ENCODE measurements at places on chromosomes 2 and 18.

GRCh38 chr2:152564754-152565551, 152.3 kb downstream of the PRPF40A start:
- ATAC-seq: no peak

DNA sequence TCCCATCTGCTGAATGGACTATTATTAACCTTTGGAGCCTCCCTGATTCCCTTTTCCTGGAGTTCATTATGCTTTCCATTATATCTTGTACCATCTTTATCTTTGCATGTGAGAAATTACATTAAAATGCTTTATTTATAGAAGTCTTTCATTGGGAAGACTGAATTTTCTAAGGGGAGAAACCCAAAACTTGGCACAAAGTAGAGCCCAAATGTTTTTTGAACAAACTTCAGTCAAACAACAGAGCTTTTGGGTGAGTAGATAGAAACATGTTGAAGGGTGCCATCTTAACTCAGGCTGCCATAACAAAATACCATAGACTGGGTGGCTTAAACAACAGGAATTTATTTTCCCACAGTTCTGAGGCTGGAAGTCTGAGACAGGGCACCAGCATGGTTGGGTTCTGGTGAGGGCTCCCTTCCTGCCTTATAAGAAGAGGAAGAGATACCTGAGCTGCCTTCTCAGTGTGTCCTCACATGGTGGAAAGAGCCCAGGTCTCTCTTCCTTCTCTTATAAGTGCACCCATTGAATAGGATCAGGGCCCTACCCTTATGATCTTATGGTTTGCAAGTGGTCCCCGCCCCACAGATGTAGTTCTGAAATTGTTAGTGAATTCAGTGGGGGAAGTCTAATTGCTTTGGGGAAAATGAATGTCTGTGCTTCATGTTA, 19.2 kb downstream of the RALB start:
- no peak for ATAC-seq

GRCh38 chr2:63740943-63741342, 100.8 kb upstream of the UGP2 start:
- no peak for ATAC-seq

DNA sequence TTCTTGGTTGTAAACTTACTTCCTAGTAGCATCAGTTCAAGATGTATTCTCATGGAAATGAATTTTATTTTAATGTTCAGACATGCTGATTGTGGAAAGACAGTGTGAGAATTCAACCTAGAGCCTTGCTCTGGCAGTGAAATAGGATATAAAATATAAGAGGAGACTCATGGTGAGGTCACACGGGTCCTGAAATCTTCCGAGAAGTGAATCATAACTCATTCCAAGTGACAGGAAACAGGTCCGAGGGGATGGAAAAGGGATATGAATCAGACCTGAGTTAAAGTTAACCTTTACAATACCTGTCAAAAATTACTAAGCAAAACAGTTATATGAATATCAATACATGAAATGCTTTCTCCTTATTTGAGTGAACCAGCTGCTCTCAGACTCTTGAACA, 185.2 kb upstream of the LRRTM1 start:
- ATAC-seq: no peak

DNA sequence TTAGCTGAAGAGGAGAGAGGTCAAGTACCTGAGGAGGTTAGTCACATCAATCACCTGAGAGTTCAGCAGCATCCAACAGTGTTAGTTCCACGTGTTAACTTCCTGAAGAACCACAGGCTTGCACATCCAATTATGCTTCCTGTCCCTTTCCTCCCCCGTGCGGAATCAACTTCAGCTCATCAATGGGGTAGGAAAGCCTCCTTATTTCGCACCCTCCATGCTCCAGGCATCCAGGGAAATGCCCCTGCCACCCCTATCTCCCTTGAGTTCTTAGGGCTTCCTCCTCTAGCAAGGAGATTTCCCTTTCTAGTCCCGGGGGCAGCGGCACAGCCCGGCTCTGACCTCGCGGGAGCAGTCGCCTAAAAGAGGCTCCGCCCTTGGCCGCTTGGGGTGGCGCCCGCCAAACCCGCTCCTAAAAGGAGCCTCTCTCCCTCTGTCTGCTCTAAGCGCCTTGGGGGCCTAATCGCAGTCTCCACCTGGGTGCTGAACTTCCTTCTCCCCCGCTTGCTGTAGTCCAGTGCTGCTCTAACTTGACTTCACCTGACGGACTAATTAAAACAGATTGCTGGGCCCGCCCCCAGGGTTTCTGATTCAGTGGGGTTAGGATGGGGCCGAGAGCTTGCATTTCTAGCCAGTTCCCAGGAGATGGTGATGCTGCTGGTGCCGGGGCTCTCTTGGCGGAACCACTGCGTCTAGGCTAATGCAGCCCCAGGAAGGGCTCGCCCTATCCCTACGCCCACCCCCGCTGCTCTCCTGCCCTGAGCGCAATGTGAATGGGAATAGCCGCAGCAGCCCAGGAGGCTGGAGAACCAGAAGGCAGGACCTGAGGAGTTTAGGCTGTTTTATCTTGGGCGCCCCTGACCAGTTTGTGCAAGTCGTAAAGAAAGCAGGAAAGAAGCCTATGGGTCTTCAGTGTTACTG, 3.4 kb upstream of the TET3 start:
- no peak for ATAC-seq

GRCh38 chr2:29165362-29166241, 50.4 kb downstream of the CLIP4 start:
- ATAC-seq: no peak

- ATAC-seq: no peak
Measured at GRCh38 chr2:44532031-44532430, 170.3 kb downstream of the CAMKMT start.

DNA sequence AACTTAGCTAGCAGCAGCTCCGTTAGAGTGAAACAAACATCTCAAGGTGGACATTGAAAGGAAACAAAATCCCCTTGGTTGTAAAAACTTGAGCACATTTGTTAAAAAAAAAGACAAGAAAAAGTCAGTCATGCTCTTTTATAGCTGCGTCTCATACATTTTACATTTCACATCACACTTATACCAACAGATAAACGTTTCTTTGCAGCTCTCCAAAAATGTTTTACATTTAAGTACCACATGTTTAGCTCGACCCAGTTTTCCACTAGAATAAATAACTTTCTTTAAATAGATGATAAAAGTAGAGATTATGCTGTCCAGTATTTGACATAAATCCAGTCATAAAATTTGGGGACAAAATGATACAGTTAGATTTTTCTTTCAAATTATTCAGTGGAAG, 297.0 kb upstream of the ST6GAL2 start:
- no peak for ATAC-seq

DNA sequence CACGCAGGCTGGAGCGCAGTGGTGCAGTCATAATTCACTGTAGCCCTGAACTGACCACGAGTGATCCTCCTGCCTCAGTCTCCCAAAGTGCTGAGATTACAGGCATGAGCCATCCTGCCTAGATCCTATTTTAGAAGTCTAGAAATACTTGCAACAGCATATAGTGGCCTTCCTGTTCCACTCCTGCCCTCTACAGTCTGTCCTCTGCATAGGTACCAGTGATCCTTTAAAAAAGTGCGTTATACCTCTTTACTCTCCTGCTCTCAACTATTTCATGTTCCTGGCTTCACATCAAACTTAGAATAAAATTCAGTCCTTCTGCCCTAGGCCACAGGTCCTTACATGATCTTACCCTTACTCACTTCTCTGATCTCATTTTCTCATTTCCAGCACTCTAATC, 6.0 kb downstream of the COMMD1 start:
- ATAC-seq: no peak

DNA sequence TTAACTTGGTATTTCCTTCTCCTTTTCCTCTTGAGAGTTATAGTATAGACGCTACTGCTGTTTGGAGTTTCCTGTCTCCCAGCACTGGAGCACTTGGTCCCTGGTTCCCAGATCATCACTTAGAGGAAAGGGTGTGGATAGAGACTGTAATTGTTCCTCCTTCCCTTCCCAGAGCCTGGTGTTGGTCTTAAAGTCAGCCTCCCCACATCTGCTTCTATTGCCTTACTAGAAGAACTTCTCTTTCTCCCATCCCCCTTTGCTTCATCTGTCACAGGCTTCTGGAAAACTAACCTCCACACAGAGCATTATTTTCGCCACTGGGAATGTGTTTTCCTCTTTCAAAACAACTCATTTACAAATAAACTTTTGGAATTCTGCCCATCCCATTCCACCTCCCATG, 131.0 kb downstream of the CCDC85A start:
- peak; percentile 28 for ATAC-seq

GRCh38 chr18:11124054-11124453, 25.3 kb downstream of the PIEZO2 start:
- no peak for ATAC-seq

DNA sequence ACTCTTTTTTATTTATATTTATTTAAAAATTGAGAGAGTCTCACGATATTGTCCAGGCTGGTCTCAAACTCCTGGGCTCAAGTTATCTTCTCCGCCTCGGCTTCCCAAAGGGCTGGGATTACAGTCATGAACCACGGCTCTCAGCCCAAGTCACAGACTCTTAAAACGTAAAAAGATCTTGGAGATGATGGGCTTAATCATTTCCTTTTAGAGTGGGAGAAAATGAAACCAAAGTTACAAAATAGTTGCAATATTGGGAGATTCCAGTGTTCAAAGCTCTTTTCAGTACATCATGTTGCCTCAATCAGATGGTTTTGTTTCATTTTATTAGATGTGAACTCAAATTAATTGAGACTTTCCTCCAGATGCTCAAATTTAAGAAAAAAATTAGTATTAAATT, 151.4 kb upstream of the XPO1 start:
- no peak for ATAC-seq

DNA sequence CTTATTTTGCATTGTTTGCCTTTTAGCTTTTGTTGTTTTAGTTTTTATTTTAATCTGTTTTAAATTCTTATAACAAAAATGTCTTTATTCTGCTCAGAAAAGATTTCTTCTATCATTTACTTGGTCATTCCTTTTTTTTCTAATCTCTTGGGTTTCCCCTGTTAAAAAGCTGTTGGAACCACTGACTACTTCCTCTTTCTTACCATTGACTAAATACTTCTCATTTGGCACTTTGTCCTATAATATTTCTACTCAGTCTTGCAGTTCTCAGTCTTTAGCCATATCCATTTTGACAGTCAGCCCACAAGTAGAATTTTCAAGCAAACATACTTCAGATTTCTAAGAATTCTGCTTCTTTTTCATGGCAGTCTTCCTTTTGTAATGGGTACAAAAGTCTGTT, 567.2 kb downstream of the SATB2 start:
- ATAC-seq: no peak

DNA sequence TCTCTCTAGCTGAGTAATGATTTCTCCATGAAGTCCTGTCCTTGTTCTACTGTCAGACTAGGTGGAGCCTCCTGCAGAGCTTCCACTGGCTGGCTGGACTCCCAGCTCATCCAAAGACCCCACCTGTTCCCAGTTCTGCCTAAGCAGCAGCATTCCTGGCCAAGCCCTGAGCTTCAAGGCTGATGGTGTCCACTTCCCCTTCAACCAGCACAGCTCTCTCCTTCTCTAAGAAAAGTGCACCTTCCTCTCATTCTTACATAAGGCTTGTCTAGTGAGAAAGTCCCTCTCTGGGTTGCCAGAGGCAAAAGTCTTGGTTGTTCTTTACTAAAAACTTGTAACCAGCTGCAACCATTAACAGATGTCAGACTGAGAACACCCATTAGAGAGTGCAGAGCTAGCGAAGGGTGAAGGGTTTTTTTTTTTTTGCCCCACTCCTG, 58.9 kb downstream of the CXCR4 start:
- no peak for ATAC-seq

GRCh38 chr2:222878301-222878876, 17.6 kb downstream of the ACSL3 start:
- no peak for ATAC-seq

- no peak for ATAC-seq
Measured at GRCh38 chr2:201419057-201419635, 32.1 kb downstream of the TRAK2 start.

- ATAC-seq: no peak
Measured at GRCh38 chr2:223801736-223802135, 35.6 kb downstream of the AP1S3 start.

Measured in gastroesophageal sphincter (tissue), 4 donors.